ENCODE measurements at places on chromosomes 1 and 21.

GRCh38 chr1:203124011-203124410 lies 3.5 kb upstream of the ADORA1 start:
- no peak for DNase-seq

GRCh38 chr1:212614453-212615200 lies 6.1 kb downstream of the ATF3 start:
- DNase-seq: no peak

GRCh38 chr1:70134148-70134547 lies 71.2 kb downstream of the LRRC40 start:
- no peak for DNase-seq

- DNase-seq: no peak
Observed at GRCh38 chr1:168273575-168273974, 7.1 kb upstream of the TBX19 start.

- no peak for DNase-seq
Observed at GRCh38 chr1:19909392-19909791, 14.0 kb downstream of the PLA2G2E start.

DNA sequence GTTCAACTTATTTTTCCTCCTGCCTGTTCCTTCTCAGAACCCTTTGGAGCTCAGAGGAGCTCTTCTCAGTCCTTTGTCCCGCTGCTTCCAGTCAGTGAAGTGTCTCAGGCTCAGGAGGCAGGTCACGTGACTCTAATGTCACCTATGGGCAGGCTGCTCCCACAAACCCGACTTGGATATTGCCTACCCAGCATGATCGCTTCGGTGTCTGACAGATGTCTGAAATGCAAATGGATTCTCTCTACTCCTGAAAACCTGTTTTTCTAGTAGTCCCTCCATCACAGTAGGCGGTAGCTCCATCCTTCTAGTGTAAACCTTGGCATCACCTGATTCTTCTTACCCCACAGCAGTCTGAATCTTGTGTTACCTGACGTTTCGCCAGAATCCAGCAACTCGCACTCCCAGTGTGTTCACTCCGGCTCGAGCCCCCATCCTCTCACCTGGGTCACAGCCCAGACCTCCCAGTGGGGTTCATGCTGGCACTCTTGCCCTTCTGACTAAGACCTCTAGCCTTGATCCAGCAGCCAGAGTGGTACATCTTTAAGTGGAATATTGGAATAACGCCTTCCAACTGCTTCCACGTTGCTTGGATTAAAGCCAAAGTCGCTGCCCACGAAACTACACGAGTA lies 5.4 kb downstream of the PADI6 start:
- DNase-seq: no peak

DNA sequence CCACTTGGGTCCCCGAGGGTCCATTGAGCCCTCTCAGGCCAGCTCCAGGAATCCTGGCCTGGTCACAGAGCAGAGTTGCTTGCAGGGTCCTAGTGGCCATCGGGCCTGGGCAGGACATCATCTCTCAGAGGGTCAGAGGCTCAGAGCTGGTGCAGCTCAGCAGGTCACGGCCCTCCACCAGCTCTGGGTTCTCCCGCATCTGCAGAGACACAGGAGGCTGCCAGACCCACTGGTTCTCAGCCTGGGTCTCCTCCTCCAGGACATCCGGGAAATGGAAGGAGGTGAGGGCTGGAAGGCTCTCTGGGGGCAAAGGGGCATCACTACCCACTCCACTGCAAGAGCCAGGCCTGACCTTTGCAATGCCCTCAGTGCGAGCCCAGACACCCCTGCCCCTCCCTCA lies 6.5 kb downstream of the TMEM54 start:
- DNase-seq: no peak

DNA sequence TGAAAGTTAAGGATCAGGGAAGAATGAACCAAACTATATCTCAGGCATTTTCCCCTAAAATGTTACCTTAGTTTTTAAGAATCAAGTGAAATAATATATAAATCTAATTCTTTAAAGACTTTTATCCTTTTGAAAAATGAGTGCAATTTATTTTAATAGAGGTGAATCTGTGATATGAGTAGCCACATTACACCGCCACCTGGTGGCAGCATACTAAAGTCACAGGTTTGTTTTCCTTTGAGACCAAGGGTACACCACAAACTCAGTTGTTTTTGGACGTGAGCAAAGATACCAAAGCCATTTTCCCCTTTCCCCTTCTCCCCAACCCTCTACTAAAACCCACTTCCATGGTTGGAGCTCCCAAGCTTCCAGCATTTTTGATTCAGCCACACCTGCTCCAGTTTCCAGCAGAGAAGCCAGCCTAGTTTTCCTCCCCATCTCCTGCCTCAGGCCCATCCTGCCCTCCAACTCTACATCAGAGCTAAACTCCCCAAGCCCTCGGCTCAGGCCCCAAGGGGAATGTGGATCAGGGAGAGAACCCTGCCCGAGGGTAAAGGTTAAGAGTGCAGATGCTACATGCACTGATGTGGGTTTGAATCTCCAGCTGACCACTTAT lies 22.9 kb upstream of the LDLRAP1 start:
- no peak for DNase-seq

GRCh38 chr1:225509770-225510169 lies 81.9 kb upstream of the LBR start:
- DNase-seq: no peak

DNA sequence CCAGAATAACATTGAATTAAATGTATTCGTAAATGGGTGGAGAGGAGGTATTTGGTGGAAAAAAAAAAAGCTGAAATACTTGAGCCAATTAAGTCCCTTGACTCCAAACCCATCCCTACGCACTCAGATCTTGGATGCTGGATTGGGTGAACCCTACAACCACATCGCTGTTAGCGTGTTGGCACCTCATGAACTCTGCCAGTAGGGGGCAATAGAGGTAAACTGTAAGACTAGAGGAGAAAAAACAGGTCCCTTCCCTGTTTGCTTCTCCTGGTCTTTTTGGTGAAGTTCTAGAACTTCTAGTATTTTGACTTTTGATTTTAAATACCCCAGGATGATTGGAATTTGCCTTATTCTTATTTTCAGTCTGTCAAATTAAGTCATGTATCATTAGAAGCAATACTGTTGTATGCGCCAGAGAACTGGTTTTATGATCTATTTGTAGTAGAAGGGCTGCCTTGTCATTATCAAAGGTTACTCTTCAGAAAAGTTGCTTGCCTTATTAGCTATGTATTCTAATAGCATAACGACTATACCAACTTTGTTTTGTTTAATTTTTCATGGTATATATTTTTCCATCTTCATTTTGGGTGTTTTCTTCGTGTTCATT lies 1.9 kb upstream of the OR13G1 start:
- DNase-seq: no peak

DNA sequence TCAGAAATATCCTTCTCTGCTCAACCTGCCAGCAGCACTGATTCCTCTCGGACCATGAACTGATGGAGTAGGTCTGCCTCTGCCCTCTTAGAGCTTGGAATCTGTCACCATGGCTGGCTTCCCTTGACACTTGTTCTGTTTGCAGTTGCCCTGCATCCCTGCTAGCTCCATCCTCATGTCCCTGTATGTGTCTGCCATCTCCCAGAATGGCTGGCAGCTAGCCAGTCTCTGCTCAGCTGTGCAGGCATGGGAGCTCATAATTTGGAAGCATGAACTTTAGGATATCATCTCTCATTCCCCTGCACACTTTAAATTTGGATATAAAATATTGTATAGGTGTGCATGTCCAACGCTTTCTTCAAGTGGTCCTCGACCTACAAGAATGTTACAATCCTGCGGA lies 95.4 kb downstream of the C1orf94 start:
- no peak for DNase-seq

DNA sequence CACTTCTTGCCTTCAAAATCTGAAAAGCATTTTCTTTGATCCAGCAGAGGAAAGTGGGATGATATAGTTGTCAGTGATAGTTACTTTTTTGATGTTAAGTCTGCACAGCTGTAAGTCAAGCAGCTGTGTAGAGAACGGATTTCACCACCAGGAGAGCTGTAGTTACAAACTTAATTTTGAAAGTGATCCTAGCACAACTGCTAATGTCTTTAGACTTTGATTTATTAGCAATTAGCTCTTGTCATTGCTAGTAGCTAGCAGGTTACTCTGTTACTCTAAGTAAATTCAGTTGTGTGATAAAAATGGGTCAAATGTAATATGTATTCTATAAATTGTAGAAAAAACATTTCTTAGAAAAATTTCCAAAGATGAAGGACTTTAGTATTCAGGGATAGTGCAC lies 46.0 kb downstream of the ALG6 start:
- DNase-seq: no peak

- no peak for DNase-seq
Observed at GRCh38 chr1:186878356-186878755, 49.6 kb downstream of the PLA2G4A start.

- DNase-seq: no peak
Observed at GRCh38 chr1:218739426-218739825, 394.3 kb downstream of the TGFB2 start.

DNA sequence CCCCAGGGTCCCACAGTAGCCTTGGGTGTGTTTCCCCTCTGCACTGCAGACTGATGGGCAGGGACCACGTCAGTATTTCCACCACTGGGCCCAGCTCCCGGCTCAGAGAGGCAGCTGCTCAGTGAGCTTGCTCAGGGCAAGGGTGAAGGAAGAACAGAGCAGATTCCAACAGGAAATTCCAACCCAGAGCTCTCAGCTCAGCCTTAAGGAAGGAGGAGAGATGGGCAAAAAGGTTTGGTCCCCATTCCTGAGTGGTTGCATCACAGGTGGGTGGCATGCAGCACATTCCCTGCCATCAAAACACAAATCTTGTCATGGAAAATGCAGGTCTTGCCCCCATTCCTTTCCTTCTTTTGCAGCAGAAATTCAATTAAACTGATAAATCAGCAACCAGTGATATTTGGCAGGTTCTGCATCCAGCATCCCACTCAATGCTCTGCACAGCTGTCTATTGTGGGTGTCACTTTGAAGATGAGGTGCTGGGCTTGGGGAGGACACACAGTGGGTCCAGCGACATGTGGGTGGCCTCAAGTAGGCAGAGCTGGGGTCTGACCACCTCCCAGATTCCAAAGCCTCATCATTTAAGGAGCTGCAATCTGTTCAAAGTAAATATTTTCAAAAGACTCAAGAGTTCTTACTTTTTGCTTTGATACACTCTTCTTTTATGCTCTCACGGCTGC lies 315.4 kb downstream of the DSCAM start:
- DNase-seq: no peak

DNA sequence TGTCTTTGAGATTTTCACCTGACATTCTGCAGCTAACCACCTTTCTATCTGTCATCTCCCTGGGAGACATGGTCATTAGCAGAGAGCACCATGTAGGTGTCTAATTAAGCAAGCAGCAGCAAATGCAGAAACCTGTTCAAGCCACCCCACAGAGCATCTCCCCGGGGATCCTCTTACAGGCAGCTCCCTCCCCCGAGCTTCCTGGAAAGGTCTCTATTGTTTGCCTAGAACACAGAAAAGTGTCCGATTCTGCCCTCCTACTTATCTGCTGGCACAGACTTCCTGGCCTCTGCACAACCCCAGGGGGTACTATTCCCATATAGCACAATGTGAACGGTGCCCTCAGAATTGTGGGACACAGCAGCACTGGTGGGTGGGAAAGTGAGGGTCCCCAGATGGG lies 46.1 kb downstream of the PLEKHA6 start:
- no peak for DNase-seq

- no peak for DNase-seq
Observed at GRCh38 chr1:45545019-45545493, 5.6 kb upstream of the AKR1A1 start.

DNA sequence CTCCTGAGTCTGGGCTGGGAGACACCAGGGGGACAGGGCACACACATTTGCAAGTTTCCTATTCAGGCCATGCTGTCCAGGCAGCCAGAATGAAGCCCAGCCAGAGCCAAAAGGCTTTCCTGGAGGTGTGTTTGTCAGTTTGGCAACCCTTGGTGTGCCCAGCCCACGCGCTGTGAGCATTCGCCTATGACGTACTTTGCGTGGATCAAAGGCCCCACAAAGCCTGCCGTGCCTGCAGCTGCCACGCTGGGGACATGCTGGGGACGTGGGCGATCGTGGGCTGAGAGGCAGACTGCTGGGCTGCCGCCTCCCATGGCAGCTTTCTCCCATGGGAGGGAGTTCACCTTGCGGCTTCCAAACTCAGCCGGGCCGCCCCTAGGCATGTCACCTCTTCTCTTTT lies 57.5 kb downstream of the CD247 start:
- no peak for DNase-seq

- DNase-seq: no peak
Observed at GRCh38 chr21:31011412-31011811, 26.9 kb downstream of the KRTAP19-8 start.

GRCh38 chr1:206030714-206031113 lies 7.0 kb upstream of the CTSE start:
- DNase-seq: peak; percentile 28

DNA sequence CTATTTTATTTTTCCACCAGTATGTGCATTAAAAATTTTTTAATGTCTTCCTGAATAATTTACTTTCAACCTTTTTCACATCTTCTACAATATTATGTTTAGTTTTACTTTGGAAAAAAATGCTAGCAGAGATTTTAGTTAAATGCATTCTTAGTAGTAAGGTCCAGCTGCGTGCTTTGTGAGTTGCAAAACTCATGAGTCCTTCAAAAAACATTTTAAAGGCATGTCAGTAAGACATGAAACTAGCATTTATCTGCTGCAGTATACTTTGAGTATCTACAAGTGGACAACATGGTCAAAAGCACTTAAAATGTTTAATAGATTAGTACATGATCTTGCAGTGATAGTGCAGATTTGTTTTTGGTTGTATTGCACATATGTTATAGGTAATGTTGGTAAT lies 139.0 kb downstream of the HS2ST1 start:
- DNase-seq: no peak

GRCh38 chr1:220382994-220383393 lies 110.7 kb upstream of the RAB3GAP2 start:
- DNase-seq: no peak

DNA sequence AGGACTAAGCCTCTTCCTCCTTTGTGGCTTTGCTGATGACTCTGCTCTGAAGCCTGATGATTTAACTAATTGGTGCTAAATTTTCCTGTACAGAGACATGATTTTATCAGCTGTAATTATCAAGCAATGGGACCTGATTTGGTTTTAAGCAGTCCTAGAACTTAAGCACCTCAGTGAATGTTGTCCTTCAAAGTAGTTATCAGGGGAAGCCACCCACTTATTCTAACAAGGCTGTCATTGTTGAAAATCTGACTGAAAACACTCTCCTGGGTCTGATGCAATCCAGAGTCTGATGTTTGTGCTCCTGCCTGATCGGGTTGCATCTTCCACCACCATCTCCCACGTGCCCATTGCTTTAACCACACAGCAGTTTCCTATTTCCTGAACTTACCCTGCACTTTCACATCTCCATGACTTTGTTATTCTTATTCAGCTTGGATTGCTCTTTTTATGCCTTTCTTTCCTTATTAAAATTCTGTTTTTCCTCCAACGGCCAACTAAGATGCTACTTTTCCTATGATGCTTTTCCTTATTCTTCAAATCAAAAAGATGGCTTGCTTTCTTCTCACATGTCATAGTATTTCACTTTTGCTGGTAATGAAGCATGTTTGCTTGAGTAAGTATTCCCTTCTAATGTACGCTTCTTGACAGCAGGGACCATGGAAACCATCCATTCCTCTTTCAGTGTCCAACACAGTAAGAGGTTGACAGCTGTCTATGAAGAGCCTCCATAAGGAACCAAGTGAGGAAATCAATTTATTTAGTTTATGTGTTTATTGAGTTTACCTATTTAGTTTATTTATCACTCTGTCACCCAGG lies 55.0 kb downstream of the S1PR1 start:
- DNase-seq: no peak

GRCh38 chr1:36530791-36531190 lies 48.1 kb upstream of the CSF3R start:
- no peak for DNase-seq

GRCh38 chr1:220880726-220881506 lies 1.7 kb downstream of the HLX start:
- DNase-seq: no peak

GRCh38 chr21:46443910-46444309 lies 14.8 kb upstream of the DIP2A start:
- no peak for DNase-seq

Data from cerebellar nuclear complex (tissue), 1 donor.